GM12864 (cell line): ENCODE measurements at places on chromosomes 5 and 9.

- DNase-seq, result no peak
These were observed 8.3 kb downstream of the ZNF483 start for GRCh38 chr9:111533099-111533790.

- no peak for DNase-seq
These were observed 984 bp upstream of the RAD23B start for GRCh38 chr9:107281922-107282667.

DNA sequence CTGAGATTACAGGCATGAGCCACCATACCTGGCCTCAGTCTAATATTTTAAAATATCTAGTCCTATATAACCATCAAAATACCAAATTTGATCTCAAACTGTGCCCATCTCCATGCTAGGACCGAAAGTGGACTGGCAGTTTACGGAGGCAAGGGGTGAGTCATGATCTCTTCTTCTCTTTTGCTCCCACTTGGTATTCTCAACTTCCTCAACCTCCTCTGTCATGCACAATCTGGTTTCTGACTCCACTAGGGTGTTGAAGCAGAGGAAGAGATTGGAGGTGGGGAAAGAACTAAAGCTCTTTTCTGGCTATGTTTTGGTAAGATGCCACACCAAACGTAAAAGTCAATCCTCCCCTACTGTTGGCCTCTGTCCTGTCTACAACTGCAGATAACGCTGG, 55.9 kb upstream of the CEMIP2 start:
- DNase-seq, result no peak

DNA sequence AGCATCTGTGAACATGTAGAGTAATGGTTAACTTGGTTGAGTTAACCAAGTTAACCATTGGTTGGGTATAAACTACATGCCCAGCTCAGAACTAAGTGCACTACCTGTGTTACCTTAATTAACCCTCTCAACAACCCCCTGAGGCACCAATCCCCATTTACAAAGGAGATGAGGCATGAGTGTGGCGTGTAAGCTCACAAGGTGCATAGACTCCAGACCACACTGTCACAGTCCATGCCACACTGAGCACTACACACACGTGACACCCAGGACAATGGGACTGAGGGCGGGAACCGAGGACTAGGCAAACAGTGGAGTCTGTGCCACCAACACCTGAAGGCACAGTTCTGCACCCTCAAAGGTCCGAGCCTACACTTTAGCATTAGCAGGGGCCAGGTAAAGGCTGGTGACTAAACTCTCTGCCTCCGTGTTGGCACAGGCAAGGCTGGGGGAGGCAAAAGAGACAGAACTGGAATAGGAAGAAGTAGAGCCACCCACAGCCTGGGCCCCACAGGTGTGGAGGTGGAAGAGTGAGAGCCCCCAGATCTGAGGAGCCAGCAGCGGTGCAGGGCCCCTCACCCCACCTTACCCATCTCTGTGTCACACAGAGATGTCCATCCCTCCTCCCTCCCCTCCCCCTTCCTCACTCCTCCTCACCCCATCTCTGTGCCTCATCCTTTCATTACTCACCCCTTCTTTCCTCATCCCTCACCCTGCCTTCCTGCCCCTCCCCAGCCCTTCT, 2.2 kb upstream of the DNAJB5 start:
- no peak for DNase-seq

- peak; percentile 41 for DNase-seq
These were observed 4.9 kb downstream of the SMIM3 start for GRCh38 chr5:150783422-150783928.

DNA sequence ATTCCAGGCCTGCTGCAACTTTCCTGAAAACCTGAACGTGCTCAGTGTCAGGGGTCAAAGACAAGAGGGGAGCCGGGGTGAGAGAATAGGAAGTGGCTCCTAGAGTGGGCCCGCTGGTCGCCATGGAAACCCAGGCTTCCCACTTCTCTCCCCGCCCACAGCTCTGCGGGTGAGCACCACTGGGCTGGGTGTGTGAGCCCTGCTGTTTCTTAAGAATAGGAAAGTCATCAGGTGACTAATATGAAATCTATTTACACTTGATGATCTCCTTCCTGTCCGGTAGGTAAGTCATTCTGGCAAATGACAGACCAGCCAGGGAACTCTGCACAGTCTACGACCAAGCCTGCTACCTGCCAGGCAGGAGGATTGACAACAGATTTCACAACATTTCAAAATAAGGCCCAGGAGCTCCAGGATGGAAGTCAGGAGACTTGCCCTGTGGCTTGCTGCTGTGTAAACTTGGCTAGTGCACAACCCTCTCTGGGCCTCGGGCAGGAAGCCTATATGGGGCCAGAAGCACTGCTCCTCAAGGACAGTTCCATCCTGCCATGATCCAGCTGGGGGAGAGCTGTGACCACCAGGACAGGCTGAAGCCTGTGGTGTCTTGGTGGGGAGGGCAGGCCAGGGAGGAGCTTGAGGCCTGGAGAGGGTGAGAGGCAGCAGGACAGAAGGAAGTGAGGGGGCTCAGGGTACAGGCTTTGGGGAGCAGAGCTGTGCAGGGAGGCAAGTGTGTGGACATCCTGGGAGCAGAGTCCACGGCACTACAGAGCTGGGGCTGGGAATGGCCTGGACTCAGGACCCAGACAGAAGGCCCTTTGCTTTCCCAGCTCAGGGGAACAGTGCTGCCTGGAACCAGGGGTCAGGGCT, 60.6 kb downstream of the SHB start:
- DNase-seq, result peak; percentile 30

DNA sequence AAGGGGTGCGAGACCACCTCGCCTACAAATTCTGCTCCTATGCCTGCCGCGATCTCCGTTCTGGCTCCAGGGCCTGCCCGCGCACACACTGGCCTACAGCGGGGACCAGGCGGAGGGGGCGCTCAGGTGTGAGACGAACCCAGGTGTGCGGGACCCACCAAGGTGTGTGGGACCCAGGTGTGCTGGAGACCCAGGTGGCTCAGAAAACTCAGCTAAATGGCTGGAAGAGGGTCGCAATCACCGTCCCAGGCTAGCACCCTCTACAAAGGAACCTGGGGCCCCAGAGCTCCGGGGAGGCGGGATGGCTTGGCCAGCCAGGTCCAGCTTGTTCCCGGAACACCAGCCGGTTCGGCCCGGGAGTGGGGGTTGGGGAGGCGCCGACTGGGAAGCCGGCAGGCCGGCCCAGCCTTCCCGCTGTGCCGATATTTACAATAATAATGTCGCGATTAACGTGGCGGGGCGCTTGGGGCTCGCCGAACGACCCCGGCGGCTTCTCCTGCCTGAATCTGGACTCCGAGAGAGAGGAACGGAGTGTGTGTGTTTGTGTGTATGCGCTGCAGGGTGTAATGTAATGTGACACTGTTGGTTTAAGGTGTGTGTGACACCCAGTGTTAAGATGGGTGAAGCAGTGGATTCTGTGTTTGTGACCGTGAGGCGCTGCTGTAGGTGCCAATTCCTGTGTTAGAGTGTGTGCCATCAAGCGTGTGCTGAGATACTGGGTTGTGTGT, 1.4 kb downstream of the PCDH1 start:
- DNase-seq, result no peak

DNA sequence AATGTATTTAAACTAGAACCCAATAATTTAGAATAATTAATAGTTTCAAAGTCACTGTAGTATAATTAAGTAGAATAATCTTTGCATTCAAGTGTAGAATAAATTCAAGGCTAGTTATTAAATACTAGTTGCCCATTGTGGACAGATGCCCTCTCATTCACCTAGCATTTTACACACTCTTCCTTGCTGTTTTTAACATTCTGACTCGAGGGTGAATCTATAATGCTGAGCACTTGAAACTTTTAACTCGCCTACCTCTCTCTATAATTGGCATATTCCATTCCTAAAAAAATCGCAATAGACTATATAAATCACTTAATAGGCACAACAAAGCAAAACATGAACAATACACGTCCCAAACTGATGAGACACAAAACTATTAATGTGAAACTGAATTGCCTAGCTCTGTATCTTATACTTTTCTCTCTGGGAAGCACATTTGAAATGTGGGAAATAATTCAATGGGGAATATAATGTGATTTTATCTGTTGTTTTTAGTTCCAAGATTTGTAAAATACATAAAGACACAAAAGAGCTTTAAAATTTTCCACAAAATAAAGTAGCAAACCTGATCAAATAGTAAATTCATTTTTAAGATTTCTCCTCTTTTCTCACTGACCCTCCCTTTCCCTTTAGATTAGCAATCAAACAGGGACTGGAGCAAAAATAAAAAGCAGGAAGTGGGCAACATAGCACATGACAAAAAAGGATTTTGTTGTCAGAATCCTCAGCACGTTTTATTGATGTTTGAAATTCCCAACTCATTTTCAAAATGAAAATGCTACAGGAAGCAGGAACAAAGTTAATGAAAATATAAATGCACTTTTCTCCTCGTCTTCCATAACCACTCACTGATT, 295.6 kb downstream of the PDE4D start:
- no peak for DNase-seq

DNA sequence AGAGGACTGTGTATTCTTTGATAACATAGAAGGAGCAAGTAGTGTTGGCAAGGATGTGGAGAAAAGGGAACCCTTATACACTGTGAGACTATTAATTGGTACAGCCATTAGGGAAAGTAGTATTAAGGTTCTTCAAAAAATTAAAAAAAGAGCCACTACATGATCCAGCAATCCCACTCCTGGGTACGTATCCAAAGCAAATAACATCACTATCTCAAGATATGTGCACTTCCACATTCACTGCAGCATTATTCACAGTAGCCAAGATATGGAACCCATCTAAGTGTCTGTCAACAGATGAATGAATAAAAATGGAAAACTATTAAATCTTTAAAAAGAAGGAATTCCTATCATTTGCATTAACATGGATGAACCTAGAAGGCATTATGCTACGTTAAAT, 693.2 kb upstream of the RIOK2 start:
- no peak for DNase-seq

DNA sequence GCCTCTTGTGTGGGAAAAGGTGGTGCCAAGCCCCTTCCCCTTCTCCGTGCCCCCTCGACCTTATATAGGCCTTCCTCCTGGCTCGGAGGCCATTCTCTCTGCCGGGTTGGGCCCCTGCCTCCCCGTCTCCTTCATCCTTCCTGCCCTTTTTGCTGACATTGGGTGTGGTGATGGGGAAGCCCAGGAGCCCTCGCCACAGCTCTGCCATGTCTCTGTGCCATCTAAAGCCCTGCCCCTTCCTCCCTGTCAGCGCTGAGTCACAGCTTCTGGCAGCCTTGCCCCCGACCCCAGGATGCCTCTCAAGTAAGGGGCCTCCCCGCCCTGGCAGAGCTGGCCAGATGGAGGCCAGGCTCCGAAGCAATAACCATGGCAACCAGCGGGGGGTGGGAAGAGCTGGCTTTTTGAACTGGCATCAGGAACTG, 30.4 kb downstream of the JADE2 start:
- DNase-seq, result no peak

GRCh38 chr5:86155796-86156195, 461.9 kb upstream of the COX7C start:
- DNase-seq, result no peak

GRCh38 chr5:1734908-1735289, 64.7 kb downstream of the MRPL36 start:
- no peak for DNase-seq

- DNase-seq, result peak; percentile 12
These were observed 240.4 kb upstream of the RAI14 start for GRCh38 chr5:34415559-34416198.

GRCh38 chr5:133309166-133309795, 257.5 kb downstream of the HSPA4 start:
- DNase-seq, result no peak

- DNase-seq, result no peak
These were observed 113.9 kb downstream of the DAB2IP start for GRCh38 chr9:121765021-121765950.

DNA sequence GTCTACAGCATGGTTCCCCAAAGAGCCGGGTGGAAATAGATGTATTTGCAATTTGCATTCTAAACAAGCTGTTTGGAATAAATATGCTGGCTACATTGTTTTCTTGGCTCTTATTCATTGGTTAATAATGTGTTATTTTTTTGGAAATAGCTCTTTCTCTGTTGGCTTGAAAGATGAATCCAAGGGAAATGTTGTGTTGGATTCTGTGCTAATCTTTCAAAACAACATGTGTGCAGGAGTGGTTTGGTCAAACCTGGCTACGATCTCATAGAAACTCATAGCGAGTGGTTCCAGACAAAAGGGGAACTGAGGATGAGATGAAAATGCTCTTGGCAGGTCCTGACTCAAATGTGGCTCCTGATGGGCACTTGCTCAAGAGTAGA, 63.7 kb upstream of the CXCL14 start:
- DNase-seq, result no peak
